ENCODE measurements at places on chromosomes 16 and 17.

DNA sequence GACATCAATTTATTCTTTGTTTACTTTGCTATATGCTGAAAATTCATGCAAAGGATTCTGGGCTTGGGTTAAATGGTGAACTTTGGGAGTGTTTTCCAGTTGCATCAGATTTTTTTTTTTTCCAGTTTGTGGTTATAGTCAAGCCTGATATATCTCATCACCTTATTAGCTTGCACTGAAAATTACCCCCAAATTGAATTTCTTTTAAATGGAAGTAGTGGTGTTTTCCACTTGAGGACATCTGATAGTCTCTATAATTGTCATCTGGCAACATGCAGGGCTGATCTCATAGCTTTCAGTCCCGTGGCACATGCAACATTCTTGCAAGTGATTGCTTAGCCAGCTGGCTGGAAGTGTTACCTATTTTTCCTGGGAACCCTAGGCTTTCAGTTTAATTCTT, 4.7 kb upstream of the KRTAP3-1 start:
- no peak for DNase-seq

DNA sequence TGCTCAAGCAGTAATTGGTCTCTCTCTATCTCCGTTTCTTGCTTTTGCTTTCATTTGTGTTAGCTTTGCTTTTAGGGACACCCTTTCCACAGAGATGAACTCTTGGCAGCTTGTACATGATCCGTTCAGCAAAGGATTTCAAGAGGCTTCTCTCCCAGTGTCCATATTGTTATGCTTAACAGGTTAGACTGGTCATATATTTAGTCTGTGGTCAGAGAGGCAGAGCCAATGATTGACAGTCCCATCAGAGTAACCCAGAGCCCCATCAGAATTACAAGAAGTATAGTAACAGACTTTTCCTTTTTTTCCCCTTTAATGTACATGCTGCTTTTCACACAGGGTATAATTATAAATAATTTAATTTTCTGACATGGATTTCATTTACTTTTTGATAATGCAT, 34.4 kb downstream of the GDPD1 start:
- no peak for DNase-seq

DNA sequence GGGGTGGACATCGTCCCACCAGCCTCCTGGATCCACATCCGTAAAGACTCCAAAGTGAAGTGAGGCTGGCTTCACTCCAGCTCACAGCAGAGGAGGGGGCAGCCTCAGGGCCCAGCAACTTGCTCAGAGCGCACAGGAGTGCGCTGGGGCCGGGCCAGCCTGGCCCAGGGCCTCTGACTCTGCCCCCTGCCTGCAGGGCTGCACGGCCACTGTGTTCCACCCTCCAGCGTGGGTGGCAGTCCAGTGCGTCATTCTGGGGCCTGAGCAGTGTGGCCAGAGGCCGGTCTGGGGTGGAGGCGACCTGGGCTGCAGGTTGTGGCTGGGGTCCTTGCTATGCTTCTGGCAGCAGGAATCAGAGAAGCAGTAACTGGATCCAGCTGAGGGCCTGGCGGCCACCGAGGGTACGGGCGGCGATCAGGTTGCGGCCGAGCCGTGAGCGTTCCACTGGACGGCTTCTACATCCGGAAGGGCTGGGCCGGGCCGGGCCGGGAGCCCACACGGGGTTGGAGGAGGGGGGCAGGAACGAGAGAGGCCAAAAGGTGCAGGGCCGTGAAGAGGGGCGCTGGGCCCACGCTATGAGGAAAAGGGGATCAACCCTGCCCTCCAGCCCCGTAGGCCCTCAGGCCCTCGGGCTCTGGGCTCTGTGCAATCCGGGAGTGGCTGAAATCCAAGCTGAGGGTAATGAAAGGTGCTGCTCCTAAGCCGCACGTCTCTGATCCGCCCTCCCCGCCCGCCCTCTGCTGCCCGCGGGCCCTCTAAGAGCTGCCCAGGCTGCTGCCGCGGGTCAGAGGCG, at the start of gene FSCN2:
TSS of gene FSCN2 (plus strand) at position 787 of the 793 bp plus-strand sequence. CDS start 155 bp downstream, outside the sequence.
- no peak for DNase-seq

GRCh38 chr16:88713568-88714419, 7.5 kb downstream of the CTU2 start:
- no peak for DNase-seq

DNA sequence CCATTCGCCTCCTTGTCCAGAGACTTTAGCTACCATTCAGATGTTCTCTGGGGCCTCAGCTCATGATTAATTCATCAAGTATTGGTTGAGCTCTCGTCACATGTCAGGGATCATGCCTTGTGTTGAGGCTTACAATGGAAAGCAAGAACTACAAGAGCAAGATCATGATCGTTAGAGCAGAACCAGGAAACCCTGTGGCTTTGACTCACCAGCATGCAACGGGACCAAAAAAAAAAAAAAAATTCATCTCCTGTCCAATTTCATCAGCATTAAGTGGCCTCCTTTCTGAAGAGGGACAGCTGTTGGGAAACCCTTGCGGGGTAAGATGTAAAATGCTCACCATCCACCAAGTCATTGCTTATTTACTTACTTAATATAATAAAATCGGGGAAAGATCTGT, 12.1 kb upstream of the USP10 start:
- no peak for DNase-seq

DNA sequence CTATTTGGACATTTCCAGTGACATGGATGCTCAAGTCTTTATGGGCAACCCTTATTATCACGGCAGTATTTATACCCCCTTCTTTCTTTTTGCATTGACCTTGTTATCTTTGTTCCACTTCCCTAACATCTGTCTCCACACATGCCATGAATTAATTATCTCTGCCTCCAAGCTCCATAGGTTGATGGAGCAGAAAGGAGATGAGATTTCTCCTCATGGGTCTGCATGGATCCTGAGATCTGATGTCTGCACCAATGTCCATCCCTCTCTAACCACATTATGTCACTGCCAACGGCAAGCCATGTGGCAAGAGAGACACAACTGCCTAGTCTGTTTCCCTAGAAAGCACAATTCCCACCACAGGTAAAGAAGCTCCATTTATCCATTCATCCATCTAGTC, 416.8 kb upstream of the ASIC2 start:
- no peak for DNase-seq

- no peak for DNase-seq
These were observed 798.1 kb downstream of the KCNJ18 start for GRCh38 chr17:22490399-22490798.

GRCh38 chr17:14304222-14304772, 3.4 kb downstream of the HS3ST3B1 start:
- DNase-seq, result no peak

DNA sequence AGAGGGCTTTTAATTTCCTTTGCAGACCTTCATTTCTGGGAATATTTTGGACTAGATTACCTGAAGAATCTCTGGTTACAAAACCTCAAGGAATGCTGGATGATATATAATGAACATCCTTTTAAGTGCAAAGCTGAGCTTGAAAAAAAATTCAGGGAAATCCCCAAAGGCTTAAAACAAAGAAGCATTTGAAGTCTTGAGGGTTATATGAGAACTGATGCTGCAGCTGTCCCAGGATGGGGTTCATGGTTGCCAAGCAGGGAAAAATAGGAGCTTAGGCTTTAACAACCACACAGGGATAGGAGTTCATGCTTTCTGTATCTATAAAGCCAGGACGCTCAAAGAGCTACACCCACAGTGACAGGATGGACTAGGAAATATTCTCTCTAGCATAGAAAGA, 150.4 kb upstream of the IRX5 start:
- peak; percentile 5 for DNase-seq

- DNase-seq, result no peak
These were observed 6.4 kb upstream of the KATNB1 start for GRCh38 chr16:57729182-57729484.

GRCh38 chr16:87698241-87698640, 67.5 kb downstream of the KLHDC4 start:
- no peak for DNase-seq

DNA sequence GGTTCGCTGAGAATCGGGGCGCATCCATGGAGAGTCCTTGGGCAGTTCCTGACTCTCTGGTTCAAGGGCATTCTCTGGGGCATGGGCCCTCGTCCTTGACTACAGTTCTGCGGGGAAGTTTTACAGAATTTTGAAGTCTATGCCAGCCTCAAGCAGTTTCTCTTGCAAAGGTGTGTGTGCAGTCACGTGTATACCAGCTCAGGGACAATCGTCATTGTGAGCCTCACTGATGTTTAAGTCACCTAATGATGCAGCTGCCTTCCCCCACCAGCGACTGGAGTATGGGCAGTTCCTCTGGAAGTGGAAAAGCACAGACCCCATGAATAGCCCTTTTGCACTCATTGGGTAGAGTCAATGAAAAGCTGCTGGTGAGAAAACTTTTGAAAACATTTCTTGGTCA, 1.3 kb downstream of the PLCG2 start:
- DNase-seq, result no peak

GRCh38 chr17:37384560-37385149, 8.9 kb downstream of the C17orf78 start:
- no peak for DNase-seq

DNA sequence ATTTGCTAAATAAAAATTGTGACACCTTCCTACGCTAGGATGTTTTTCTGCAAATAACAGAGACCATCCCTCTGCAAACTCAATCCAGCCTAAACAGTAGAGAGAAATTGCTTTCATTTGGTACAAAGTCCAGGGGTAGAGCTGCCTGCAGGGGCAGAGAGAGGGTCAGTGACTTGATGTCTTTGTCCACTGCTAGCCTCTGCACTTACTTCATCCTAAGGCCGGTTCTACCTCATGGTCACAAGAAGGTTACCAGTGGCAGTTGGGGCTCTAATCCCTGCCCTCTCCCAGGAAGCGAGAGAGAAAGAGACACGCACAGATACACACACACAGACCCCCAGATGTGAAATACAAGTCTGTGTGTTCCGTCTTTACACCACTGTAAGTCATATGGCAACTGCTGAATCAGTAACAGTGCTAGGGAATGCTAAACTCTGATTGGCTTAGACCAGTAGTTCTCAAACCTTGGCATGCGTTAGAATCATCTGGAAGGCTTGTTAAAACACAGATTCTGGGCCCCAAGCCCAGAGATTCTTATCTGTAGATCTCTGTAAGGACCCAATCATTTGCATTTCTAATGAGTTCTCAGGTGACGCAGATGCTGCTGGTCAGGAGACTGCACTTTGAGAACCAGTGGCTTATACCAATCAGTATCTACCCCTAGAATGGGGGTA, 13.1 kb upstream of the LPCAT2 start:
- peak; percentile 66 for DNase-seq

DNA sequence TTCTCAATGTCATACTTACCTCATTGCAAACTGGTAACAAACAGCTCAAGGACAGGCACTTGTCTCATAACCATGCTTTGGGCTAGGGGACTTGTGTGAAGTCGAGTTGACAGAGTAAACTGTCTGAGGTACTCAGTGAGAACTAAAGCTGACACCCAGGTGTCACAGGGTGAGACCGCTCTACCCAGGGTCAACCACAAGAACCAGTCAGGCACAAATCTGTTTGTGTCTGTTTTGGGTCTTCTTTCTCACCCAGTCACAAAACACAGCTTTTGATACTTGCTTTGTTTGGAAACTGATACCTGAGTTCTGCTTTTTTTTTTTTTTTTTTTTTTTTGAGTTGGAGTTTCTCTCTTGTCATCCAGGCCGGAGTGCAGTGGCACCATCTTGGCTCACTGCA, 161.1 kb downstream of the STX8 start:
- no peak for DNase-seq

- no peak for DNase-seq
These were observed 1.3 kb downstream of the ARHGAP23 start for GRCh38 chr17:38429476-38430100.

DNA sequence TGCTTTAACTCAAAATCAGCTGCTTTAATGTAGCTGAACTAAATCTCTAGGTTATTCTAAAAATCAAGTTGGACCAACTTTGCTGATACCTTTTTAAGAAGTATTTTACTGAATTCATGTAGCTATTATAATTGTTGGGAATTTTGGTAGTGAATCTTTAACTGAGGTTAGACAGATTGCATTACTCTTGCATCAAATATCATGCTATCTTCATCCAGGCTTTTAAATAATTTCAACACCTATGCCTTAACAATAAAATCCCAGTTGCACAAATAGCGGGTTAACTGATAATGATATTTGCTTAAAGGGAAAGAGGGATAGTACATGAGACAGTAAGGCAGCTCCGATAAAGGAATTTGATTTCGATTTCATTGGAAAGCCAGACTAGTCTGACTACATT, 241.3 kb upstream of the TBX2 start:
- no peak for DNase-seq

GRCh38 chr17:38690386-38690785, 14.7 kb upstream of the MLLT6 start:
- no peak for DNase-seq

GRCh38 chr16:79267781-79268180, 332.8 kb downstream of the MAF start:
- DNase-seq, result no peak

DNA sequence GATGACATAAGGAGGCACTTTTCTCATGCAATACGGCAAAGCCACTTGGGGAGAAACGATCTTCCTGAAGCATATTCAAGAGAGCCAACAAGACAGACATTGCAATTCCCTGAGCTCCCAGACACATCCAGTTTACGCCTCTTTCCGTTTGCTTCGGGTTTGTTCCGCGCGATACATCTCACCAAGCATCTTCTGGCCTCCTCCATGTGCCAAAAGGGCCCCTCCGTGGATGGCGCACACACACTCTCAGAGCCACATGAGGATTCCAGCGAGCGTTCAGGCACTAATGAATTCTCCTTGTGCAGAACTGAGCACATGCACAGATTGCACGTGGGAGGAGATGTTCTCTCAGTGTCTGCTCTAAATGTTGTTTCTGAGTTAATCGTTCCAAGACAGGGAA, 146.7 kb upstream of the SHISA6 start:
- DNase-seq, result no peak

GRCh38 chr17:34464812-34465211, 101.8 kb upstream of the CCL1 start:
- DNase-seq, result no peak

GRCh38 chr16:4415538-4416199, 727 bp downstream of the CORO7 start:
- DNase-seq, result no peak

- no peak for DNase-seq
These were observed 12.0 kb upstream of the BCAS3 start for GRCh38 chr17:60665602-60666001.

GRCh38 chr17:55567240-55568214, 56.3 kb upstream of the SMIM36 start:
- no peak for DNase-seq

DNA sequence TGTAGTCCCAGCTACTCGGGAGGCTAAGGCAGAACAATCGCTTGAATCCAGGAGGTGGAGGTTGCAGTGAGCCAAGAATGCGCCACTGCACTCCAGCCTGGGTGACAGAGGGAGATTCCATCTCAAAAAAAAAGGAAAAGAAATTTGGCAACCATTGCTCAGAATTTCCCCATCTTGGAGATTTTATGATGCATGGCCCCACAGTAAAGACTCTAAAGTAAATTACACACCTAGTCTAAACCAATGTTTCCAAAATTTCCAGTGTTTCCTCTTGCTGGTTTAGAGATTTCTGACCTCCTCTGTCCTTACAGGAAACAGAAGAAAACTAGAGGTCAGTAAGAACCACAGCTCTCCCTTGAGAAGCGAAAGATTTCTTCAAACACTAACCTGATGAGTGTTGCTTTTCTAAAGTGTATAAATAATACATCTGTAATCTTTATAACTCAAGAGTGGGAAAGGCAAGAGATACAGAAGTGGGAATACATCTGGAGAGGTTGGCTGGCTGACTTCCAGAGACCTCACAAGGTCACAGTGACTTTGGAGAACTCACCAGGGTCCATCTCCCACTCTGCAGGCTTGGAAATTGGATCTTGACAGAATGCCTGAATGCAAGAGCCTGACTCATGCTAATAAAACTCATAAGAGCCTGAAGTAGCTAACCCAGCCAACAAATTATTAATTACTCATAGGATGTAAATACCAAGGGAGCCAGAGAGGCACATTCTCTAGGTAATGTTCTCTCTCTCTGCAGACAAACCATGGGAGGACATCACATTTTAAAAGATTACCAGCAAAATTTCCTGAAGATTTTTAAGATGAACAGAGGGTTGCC, 8.8 kb downstream of the ADAT1 start:
- DNase-seq, result no peak
